ENCODE measurements at places on chromosomes 6 and 20. TPM values are rescaled to one million over a fixed set of nuclear protein-coding genes. Genes with fewer than 3 reads are reported as not detected.

- no peak overlapping the region for H3K27ac ChIP-seq
- no peak for DNase-seq
- peaks cover 14% of the 10 kb centered on the region for H3K36me3 ChIP-seq
Measured at GRCh38 chr6:159577564-159577963, 115.5 kb downstream of the SOD2 start.

DNA sequence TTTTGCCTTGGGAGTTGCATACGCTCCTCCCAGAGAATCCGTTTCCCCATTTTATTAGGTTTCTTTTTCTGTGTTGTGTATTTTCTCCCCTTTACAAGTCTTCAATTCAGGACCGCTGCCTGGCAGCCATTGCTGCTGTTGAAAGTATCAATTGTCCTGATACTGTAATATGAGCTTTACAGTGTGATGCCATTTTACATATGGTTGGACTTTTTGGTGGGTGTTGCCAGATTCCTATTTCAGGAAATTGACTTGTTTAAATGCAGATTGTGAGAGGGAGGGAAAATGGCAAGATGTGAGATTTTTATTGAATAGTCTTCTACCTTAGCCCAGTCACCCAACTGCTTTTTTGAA, 1.2 kb downstream of the PANK2 start:
- H3K27ac ChIP-seq: peak overlapping the region; percentile 97
- no peaks in the 10 kb centered on the region for H3K27me3 ChIP-seq
- no peak for DNase-seq
- H3K36me3 ChIP-seq: no peaks in the 10 kb centered on the region
- peaks cover 33% of the 10 kb centered on the region for H3K4me1 ChIP-seq

GRCh38 chr6:83709748-83710050, 798 bp upstream of the SNAP91 start:
- no peak overlapping the region for H3K27ac ChIP-seq
- H3K36me3 ChIP-seq: peaks cover 12% of the 10 kb centered on the region
- peaks cover 63% of the 10 kb centered on the region for H3K27me3 ChIP-seq
- DNase-seq: no peak
- H3K4me3 ChIP-seq: no peak overlapping the region

- H3K36me3 ChIP-seq: no peaks in the 10 kb centered on the region
- no peak overlapping the region for H3K4me3 ChIP-seq
- peaks cover 1% of the 10 kb centered on the region for H3K27me3 ChIP-seq
- no peak overlapping the region for H3K27ac ChIP-seq
Measured at GRCh38 chr20:40933758-40934157, 94.9 kb upstream of the TOP1 start.

The COL9A1 gene
- total RNA-seq: not detected

The TRIM40 gene
- total RNA-seq: not detected

The PRSS16 gene
- total RNA-seq: not detected
